K562 (cell line): ENCODE measurements at places on chromosomes 7 and 10. TPM values are rescaled to one million over a fixed set of nuclear protein-coding genes. Genes with fewer than 3 reads are reported as not detected.

- DNase-seq: no peak
Observed at GRCh38 chr10:71443676-71444075, 47.0 kb downstream of the CDH23 start.

DNA sequence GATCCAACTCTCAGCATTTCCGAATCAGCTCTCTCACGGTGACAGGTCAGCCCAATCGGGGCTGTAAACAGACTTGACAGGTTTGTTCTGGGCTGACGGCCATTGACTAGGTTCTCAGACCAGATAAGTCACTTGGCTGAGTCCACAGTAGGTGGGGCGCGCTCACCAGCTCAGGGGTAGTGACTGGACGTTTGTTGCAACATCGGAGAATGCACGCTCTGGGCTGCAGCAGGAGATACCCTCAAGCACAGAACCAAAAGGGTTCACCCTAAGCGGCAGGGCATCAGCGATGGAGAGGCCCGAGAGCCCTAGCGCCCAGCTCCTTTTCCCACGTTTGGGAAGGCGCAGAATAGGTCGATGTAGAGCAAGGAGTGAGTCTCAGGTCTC, 1.8 kb downstream of the KLLN start:
- DNase-seq: peak; percentile 68

- no peak for DNase-seq
Observed at GRCh38 chr7:82690929-82691328, 247.4 kb upstream of the CACNA2D1 start.

DNA sequence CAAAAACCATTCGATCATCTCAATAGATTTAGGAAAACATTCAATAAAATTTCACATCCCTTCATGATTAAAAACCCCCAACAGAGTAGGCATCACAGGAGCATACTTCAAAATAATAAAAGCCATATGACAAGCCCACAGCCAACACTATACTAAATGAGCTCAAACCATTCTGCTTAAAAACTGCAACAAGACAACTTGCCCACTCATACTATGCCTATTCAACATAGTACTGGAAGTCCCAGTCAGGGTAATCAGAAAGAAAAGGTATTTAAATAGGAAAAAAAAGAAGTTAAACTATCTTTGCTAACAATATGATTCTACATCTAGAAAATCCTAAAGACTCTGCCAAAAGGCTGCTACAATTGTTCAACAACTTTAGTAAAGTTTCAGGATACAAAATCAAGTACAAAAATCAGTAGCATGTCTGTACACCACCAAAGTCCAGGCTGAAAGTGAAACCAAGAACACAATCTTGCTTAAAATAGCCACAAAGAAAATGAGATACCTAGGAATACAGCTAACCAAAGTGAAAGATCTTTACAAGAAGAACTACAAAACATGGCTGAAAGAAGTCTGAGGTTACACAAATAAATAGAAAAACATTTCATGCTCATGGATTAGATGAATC, 882.6 kb downstream of the GRM8 start:
- no peak for DNase-seq

- peak; percentile 2 for DNase-seq
Observed at GRCh38 chr10:6337382-6337781, 134.7 kb downstream of the PFKFB3 start.

- no peak for DNase-seq
Observed at GRCh38 chr7:84042110-84042539, 152.5 kb downstream of the SEMA3A start.

DNA sequence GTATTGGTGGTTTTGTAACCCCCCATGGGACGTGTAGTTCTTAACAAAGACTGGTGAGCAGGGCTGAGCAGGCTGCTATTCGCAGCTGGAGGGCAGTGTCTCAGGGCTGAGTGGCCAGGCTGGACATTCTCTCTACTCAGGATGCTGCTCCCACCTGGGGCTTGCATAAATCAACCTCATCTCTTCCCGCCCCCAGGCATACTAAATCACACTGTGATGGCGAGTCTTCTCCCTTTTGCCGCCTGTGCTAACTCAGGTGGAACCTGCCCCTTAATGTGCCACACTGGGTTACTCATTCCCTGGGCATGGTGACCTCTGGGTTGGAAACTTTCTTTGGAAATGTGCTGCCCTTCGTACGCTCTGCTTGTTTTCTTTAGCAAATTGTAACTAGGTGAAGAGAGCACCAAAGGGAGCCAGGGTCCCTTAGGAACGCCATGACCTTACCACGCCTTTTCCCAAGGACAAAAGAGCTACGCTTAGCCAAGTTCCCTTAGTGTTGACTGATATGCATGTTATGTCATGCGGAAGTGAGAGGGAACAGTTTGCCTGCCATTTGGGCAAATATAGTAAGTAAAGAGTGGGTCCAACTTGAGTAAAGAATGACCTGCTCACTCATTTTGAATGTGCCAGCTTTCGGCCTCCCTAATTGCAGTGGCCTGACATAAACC, 40.4 kb upstream of the COBL start:
- DNase-seq: no peak

GRCh38 chr7:67856046-67856445, 859.4 kb downstream of the TYW1 start:
- DNase-seq: no peak

- no peak for DNase-seq
Observed at GRCh38 chr7:22445140-22445743, 54.7 kb downstream of the STEAP1B start.

Gene AOAH
- 0.18 TPM in 1 of 2 replicates, not detected in the other for total RNA-seq

Gene SP4
- total RNA-seq: 4.9 and 5.8 TPM in 2 replicates

Gene GAD2
- total RNA-seq: not detected in 2 replicates

Gene GPR26
- total RNA-seq: not detected in 2 replicates
